Spleen (tissue), 13 donors: ENCODE measurements at places on chromosomes 16 and 17.

- no peaks in the 10 kb centered on the region for H3K27me3 ChIP-seq
- peak overlapping the region; percentile 55 for H3K27ac ChIP-seq
- no peak for DNase-seq
These were observed 143.1 kb upstream of the CACNG5 start for GRCh38 chr17:66691644-66692420.

DNA sequence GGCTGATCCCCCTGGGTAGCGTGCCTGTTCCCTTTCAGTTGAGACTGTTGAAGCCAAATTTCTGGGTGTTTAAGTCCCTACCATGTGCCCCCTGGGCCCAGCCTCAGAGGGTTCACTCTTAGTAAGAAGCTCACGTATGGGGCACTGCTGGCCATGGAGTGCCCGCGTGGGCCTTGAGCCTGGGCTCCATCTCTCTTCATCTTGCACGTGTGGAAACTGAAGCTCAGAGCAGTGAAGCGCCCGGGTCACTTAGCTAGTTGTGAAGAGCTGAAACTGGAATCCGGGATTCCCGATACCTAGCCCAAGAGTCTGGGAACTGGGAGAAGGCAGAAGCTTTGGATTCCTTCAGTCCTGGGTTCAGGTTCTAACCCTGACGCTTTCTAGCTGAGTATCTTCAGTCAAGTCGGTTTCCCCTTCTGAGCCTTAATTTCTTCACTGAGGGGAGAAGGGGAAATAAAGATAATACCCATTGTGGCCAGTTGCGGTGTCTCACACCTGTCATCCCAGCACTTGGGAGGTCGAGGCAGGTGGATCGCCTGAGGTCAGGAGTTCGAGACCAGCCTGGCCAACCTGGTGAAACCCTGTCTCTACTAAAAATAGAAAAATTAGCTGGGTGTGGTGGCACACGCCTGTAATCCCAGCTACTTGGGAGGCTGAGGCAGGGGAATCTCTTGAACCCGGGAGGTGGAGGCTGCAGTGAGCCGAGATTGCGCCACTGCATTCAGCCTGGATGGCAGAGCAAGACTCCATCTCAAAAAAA lies 103.9 kb downstream of the OR1D5 start:
- peak; percentile 56 for DNase-seq
- H3K4me1 ChIP-seq = peaks cover 10% of the 10 kb centered on the region
- no peaks in the 10 kb centered on the region for H3K27me3 ChIP-seq
- no peak overlapping the region for H3K27ac ChIP-seq
- H3K36me3 ChIP-seq = no peaks in the 10 kb centered on the region
- H3K4me3 ChIP-seq = no peak overlapping the region

GRCh38 chr17:6558932-6559752 lies 2.8 kb upstream of the PITPNM3 start:
- H3K36me3 ChIP-seq = no peaks in the 10 kb centered on the region
- DNase-seq = peak; percentile 75
- no peak overlapping the region for H3K4me3 ChIP-seq
- H3K4me1 ChIP-seq = peaks cover 59% of the 10 kb centered on the region

DNA sequence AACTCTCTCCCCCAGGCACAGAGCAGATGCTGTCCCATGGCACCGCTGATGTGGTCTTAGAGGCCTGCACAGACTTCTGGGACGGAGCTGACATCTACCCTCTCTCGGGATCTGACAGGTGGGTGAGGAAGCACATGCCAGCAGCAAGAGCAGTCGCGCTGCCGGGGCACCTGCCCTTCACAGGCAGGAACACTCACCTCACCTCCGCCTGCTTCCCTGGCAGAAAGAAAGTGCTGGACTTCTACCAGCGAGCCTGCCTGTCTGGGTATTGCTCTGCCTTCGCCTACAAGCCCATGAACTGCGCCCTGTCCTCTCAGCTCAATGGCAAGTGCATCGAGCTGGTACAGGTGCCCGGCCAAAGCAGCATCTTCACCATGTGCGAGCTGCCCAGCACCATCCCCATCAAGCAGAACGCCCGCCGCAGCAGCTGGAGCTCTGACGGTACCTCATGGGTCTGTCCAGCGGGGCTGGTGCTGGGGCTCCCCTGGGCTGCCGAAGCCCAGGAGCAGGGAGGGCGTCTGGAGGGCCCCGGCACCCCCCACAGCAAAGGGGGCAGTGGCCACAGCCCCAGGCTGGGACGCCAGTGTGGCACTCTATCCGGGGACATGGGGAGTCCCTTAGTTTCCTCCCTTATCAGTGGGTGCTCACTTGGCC lies 21.7 kb downstream of the CASKIN2 start:
- peak; percentile 69 for DNase-seq
- no peaks in the 10 kb centered on the region for H3K27me3 ChIP-seq
- H3K36me3 ChIP-seq = peaks cover 98% of the 10 kb centered on the region
- H3K4me1 ChIP-seq = peaks cover 8% of the 10 kb centered on the region
- H3K27ac ChIP-seq = no peak overlapping the region
- no peak overlapping the region for H3K4me3 ChIP-seq
